Osteoblast (primary cell): ENCODE measurements at places on chromosomes 3 and 15.

DNA sequence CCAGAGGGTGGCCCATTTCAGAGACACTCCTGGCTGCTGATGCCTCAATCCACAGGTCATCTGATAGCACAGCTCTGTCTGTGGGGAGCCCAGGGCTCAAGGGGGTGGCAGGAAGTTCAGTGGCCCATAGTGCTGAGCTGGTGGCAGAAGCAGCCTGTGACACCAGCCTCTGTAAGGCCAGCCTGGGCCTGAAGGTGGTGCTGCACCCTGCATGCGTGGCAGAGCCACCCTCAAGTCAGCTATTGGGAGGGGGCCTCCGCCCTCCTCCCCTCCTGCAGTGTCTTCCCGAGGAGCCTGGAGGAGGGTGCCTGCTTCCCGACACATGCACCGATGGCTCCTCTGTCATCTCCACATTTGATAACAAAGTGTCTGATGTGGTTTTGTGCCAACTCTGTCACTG lies 3.0 kb downstream of the PLA1A start:
- no peaks in the 10 kb centered on the region for H3K36me3 ChIP-seq
- H3K27me3 ChIP-seq: no peaks in the 10 kb centered on the region
- H3K4me1 ChIP-seq: peaks cover 15% of the 10 kb centered on the region
- H3K4me3 ChIP-seq: no peak overlapping the region
- H3K27ac ChIP-seq: no peak overlapping the region

GRCh38 chr3:170490828-170491560 lies 72.3 kb downstream of the CLDN11 start:
- H3K27ac ChIP-seq: no peak overlapping the region
- peaks cover 9% of the 10 kb centered on the region for H3K4me1 ChIP-seq
- H3K36me3 ChIP-seq: no peaks in the 10 kb centered on the region
- no peak overlapping the region for H3K4me3 ChIP-seq
- H3K27me3 ChIP-seq: no peaks in the 10 kb centered on the region

DNA sequence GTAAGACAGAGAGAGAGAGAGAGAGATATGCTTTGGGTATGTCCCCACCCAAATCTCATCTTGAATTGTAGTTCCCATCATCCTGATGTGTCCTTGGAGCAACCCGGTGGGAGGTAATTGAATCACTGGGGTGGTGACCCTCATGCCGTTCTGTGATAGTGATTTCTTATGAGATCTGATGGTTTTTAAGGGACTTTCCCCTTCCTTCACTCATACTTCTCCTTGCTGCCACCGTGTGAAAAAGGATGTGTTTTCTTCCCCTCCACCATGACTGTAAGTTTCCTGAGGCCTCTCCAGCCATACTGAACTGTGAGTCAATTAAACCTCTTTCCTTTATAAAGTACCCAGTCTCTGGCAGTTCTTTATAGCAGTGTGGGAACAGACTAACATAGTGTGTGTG lies 60.3 kb downstream of the EOMES start:
- H3K27ac ChIP-seq: no peak overlapping the region
- no peaks in the 10 kb centered on the region for H3K36me3 ChIP-seq
- H3K27me3 ChIP-seq: no peaks in the 10 kb centered on the region
- peaks cover 27% of the 10 kb centered on the region for H3K4me1 ChIP-seq

- peak; percentile 85 for DNase-seq
- H3K4me1 ChIP-seq: peaks cover 13% of the 10 kb centered on the region
- H3K36me3 ChIP-seq: no peaks in the 10 kb centered on the region
- no peaks in the 10 kb centered on the region for H3K27me3 ChIP-seq
- H3K27ac ChIP-seq: peak overlapping the region; percentile 18
Observed at GRCh38 chr3:57068437-57069089, 8.1 kb downstream of the SPATA12 start.

GRCh38 chr3:128878556-128879124 lies 780 bp upstream of the ACAD9 start:
- H3K4me1 ChIP-seq: peaks cover 26% of the 10 kb centered on the region
- DNase-seq: peak; percentile 91
- no peaks in the 10 kb centered on the region for H3K27me3 ChIP-seq
- peak overlapping the region; percentile 98 for H3K27ac ChIP-seq

DNA sequence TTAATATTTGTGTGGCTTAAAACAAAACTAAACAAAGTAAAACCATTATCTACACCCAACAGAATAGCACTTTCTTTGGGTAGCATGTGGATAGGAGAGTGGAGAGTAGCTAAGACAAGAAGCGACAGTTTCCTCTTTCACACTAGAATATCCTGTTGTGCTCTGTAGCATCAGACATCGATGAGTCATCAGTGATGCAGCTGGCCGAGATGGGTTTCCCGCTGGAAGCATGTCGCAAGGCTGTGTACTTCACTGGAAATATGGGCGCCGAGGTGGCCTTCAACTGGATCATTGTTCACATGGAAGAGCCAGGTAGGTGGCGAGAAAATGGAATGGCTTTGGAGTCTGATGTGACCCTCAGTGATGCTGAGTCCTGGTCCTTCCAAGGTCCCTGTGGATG lies 108.1 kb downstream of the USP13 start:
- peaks cover 29% of the 10 kb centered on the region for H3K36me3 ChIP-seq
- no peak for DNase-seq
- H3K27ac ChIP-seq: no peak overlapping the region

DNA sequence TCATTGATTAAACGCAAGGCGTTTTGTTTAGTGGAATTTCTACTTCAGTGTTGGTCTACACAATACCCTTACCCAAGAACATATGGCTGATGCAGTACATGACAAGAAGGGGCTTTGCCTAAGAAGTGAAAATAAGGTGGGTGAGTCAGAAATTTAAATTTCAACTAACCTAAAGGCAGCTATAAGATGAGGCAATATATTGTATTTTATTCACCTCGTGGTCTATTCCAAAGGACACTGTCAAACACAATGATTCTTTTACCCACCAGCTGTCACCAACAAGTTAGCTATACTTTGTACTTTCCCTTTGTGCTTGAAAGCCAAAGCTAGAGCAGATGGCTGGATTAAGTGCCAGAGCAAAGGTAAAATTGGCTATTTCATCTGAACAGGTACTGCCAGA lies 10.9 kb upstream of the SETMAR start:
- no peak overlapping the region for H3K4me3 ChIP-seq
- no peaks in the 10 kb centered on the region for H3K27me3 ChIP-seq
- no peaks in the 10 kb centered on the region for H3K4me1 ChIP-seq
- DNase-seq: no peak
- no peaks in the 10 kb centered on the region for H3K36me3 ChIP-seq

GRCh38 chr3:111761309-111761795 lies 97.7 kb upstream of the PHLDB2 start:
- DNase-seq: peak; percentile 84
- H3K27me3 ChIP-seq: no peaks in the 10 kb centered on the region
- no peak overlapping the region for H3K4me3 ChIP-seq
- peaks cover 48% of the 10 kb centered on the region for H3K4me1 ChIP-seq

DNA sequence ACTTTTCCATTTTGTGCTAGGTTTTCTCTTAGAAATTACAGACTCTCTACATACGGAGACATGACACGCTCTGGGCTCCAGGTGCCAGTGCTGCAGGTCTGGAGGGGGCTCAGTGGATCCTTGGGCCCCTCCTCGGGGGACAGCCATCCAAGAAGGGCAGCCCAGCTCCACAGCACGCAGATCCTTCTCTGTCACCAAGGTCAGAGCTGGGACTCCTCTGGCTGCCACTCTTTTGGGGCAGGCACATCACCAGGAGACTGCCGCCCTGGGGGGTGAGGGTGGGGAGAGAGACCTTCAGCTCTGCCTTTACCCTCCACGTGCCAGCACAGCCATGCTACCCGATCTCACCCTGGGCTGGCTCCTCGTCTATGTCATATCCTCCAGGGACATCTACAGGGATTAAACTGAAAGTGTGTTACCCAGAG lies 65.6 kb downstream of the ATP10A start:
- peaks cover 16% of the 10 kb centered on the region for H3K4me1 ChIP-seq
- DNase-seq: peak; percentile 91
- no peaks in the 10 kb centered on the region for H3K27me3 ChIP-seq
- H3K4me3 ChIP-seq: no peak overlapping the region
- peak overlapping the region; percentile 58 for H3K27ac ChIP-seq

- H3K36me3 ChIP-seq: no peaks in the 10 kb centered on the region
- H3K27ac ChIP-seq: no peak overlapping the region
- no peak for DNase-seq
Observed at GRCh38 chr3:16932877-16933276, 48.1 kb downstream of the PLCL2 start.

GRCh38 chr3:117399311-117400078 lies 689.9 kb downstream of the TUSC7 start:
- H3K4me3 ChIP-seq: peak overlapping the region; percentile 60
- DNase-seq: no peak
- H3K36me3 ChIP-seq: no peaks in the 10 kb centered on the region
- no peaks in the 10 kb centered on the region for H3K27me3 ChIP-seq

GRCh38 chr3:144480416-144480919 lies 508.8 kb downstream of the DIPK2A start:
- no peak overlapping the region for H3K4me3 ChIP-seq
- no peaks in the 10 kb centered on the region for H3K27me3 ChIP-seq
- H3K27ac ChIP-seq: no peak overlapping the region
- no peak for DNase-seq
- no peaks in the 10 kb centered on the region for H3K36me3 ChIP-seq

GRCh38 chr3:161137260-161137659 lies 32.1 kb upstream of the B3GALNT1 start:
- H3K27me3 ChIP-seq: no peaks in the 10 kb centered on the region
- H3K36me3 ChIP-seq: no peaks in the 10 kb centered on the region
- H3K27ac ChIP-seq: no peak overlapping the region

DNA sequence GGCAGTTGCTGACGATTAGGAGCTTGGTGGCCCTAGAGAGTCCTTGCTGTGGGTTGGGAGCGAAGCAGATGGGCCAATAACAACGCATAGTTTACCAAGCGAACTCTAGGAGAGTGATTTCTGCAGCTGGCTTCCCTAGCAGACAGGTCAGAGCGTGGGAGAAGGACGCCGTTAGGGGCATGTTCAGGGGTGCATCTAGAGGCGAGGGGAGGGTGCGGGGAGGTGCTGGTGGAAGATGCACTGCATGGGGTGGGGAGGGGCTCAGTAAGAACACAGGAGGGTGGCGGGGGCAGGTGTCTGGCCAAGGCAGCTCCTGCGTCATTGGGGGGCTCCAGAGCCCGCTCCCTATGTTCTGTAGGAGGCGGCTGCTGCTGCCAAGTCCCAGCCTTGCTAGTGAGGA lies 8.9 kb downstream of the APBA2 start:
- no peaks in the 10 kb centered on the region for H3K4me1 ChIP-seq
- H3K27ac ChIP-seq: no peak overlapping the region
- H3K4me3 ChIP-seq: no peak overlapping the region
- no peak for DNase-seq
- H3K27me3 ChIP-seq: no peaks in the 10 kb centered on the region
- H3K36me3 ChIP-seq: no peaks in the 10 kb centered on the region

GRCh38 chr3:187406927-187407326 lies 38.7 kb downstream of the RTP4 start:
- peaks cover 14% of the 10 kb centered on the region for H3K4me1 ChIP-seq
- H3K27me3 ChIP-seq: no peaks in the 10 kb centered on the region
- no peak overlapping the region for H3K27ac ChIP-seq
- no peak for DNase-seq

DNA sequence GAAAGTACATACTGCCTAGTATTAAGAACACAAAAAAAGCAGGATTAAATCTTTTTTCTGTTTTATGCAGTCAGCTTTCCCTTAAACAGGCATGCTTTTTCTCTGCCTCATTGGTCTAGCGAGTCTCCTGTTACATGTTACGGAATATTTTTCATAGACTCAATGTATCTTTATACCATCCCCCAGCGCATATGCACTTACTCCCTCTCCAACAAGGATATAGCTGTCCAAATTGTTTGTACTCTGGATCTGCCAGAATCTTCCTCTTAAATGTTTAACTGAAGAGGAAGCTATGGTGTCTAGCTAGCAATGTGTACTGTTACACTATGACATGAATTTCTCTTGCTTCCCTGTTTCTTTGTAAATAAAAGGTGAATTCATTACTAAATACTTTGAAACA lies 9.2 kb upstream of the SLCO3A1 start:
- no peaks in the 10 kb centered on the region for H3K36me3 ChIP-seq
- H3K4me3 ChIP-seq: no peak overlapping the region
- no peaks in the 10 kb centered on the region for H3K4me1 ChIP-seq
- no peak for DNase-seq

DNA sequence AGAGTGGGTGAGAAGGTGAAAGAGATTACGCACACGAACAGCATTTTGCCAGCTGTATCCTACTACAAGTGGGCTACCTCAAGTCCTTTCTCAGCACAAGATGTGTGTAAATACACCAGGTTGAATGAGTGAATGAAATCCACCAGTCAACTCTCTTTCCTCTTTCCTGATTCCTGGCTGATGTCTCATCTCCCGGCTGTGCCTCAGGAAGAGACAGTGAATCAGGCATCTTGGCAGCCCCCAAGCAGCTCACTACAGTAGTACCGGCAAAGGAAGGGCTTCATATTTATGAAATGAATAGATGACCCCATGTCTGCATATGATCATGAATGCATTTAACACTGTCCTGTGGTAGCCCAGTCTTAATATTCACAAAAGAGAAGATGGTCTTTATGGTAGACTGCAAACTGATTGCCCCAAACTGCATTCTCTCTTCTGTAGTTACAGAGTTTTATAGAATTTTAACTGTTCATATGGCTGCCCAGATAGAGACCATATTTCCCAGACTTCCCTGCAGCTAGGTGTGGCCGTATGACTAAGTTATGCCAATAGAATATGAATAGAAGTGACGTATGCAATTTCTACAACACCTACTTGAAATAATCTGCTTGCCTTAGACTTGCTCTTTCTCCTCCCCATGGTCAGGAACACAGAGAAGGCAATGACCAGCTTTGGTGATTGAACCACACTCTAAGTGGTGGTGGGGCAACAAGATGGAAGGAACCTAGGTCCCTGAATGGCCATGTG lies 22.7 kb downstream of the MGLL start:
- no peak overlapping the region for H3K4me3 ChIP-seq
- peak; percentile 95 for DNase-seq
- H3K4me1 ChIP-seq: peaks cover 31% of the 10 kb centered on the region
- H3K27me3 ChIP-seq: no peaks in the 10 kb centered on the region
- no peaks in the 10 kb centered on the region for H3K36me3 ChIP-seq

DNA sequence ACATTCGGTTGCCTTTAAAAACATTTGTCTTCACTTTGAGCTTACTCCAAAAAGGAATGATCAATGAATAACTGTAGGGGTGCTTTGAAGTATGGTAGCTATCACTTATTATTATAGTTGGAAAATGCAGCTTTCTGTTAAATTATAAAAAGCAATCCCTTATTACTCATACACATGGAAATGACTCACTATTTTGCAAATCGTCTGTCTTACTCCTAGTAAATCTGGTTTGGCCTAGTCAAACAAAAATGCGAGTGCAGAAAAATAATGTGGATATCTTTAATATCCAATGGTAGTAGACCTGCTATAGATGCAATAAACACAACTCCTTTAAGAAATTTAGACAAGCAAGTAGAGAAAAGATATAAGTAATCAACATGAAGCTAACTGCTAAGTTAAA lies 112.5 kb downstream of the ZIC1 start:
- H3K4me3 ChIP-seq: no peak overlapping the region
- peak; percentile 81 for DNase-seq
- H3K27ac ChIP-seq: peak overlapping the region; percentile 12
- no peaks in the 10 kb centered on the region for H3K36me3 ChIP-seq
- H3K27me3 ChIP-seq: no peaks in the 10 kb centered on the region
- peaks cover 3% of the 10 kb centered on the region for H3K4me1 ChIP-seq

- peaks cover 23% of the 10 kb centered on the region for H3K4me1 ChIP-seq
- no peaks in the 10 kb centered on the region for H3K27me3 ChIP-seq
- peak overlapping the region; percentile 54 for H3K27ac ChIP-seq
- DNase-seq: peak; percentile 86
- H3K4me3 ChIP-seq: no peak overlapping the region
Observed at GRCh38 chr3:98695796-98696195, 67.3 kb upstream of the ST3GAL6 start.

GRCh38 chr3:57699591-57699990 lies 6.7 kb upstream of the DENND6A start:
- no peaks in the 10 kb centered on the region for H3K27me3 ChIP-seq
- DNase-seq: no peak
- no peak overlapping the region for H3K27ac ChIP-seq
- no peak overlapping the region for H3K4me3 ChIP-seq
- peaks cover 4% of the 10 kb centered on the region for H3K4me1 ChIP-seq
